ENCODE measurements at places on chromosomes 5 and 9. TPM values are rescaled to one million over a fixed set of nuclear protein-coding genes. Genes with fewer than 3 reads are reported as not detected.

RASEF gene
- not detected for total RNA-seq

PROP1 gene
- total RNA-seq: not detected

TRPM3 gene
- not detected for total RNA-seq

- no peak for DNase-seq
- peak overlapping the region; percentile 77 for H3K4me3 ChIP-seq
- no peak overlapping the region for H3K27ac ChIP-seq
Observed at GRCh38 chr9:2242831-2243330, 227.7 kb downstream of the SMARCA2 start.

- no peak overlapping the region for H3K27ac ChIP-seq
- H3K4me3 ChIP-seq: no peak overlapping the region
- H3K4me1 ChIP-seq: no peaks in the 10 kb centered on the region
- H3K27me3 ChIP-seq: peaks cover 5% of the 10 kb centered on the region
Observed at GRCh38 chr5:39709032-39709431, 284.3 kb upstream of the DAB2 start.

GRCh38 chr5:168174376-168174775, 117.1 kb upstream of the WWC1 start:
- no peaks in the 10 kb centered on the region for H3K4me1 ChIP-seq
- H3K4me3 ChIP-seq: no peak overlapping the region
- H3K27ac ChIP-seq: no peak overlapping the region
- H3K36me3 ChIP-seq: no peaks in the 10 kb centered on the region

GRCh38 chr5:143186623-143187022, 216.9 kb downstream of the NR3C1 start:
- peaks cover 21% of the 10 kb centered on the region for H3K36me3 ChIP-seq
- no peak for DNase-seq
- H3K27me3 ChIP-seq: no peaks in the 10 kb centered on the region
- H3K4me1 ChIP-seq: peaks cover 75% of the 10 kb centered on the region
- no peak overlapping the region for H3K4me3 ChIP-seq
- H3K27ac ChIP-seq: peak overlapping the region; percentile 32

ATG12 gene
- total RNA-seq: 29.6 TPM

MRPS30 gene
- total RNA-seq: 62.9 TPM

PHF24 gene
- total RNA-seq: 0.08 TPM

PCDHB2 gene
- not detected for total RNA-seq

SMIM32 gene
- total RNA-seq: not detected

DIRAS2 gene
- not detected for total RNA-seq

PCDHGB5 gene
- 0.56 TPM for total RNA-seq

F2RL1 gene
- total RNA-seq: 0.26 TPM

DNA sequence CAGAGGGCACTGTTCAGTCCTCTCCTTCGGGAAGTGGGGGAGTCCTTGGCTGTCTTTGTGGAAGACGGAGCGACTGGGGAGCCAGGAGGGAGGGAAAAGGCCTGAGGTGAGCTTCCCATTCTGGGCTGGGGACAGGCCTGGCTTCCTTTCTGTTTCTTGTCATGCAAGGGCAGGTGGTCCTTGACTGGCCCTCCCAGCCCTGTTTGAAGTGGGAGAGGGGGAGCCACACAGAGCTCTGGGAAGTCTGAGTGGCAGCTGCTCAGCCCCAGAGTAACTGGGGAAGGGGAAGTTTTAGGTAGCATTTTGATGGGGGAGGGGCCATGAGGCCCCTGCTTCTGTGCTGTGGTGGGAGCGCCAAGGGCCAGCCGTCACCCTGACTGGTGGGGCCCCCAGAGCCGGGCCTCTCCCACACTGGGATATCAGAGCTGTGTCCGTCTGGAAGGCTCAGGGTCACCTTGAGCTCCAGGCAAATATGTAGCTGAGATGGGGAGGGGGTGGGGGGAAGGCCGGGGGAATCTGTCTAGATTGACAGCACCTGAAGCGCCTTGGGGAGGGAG, 6.5 kb downstream of the UNC5A start:
- peaks cover 48% of the 10 kb centered on the region for H3K27me3 ChIP-seq
- no peak overlapping the region for H3K27ac ChIP-seq
- no peak overlapping the region for H3K4me3 ChIP-seq
- no peak for DNase-seq
- H3K4me1 ChIP-seq: peaks cover 7% of the 10 kb centered on the region

DNA sequence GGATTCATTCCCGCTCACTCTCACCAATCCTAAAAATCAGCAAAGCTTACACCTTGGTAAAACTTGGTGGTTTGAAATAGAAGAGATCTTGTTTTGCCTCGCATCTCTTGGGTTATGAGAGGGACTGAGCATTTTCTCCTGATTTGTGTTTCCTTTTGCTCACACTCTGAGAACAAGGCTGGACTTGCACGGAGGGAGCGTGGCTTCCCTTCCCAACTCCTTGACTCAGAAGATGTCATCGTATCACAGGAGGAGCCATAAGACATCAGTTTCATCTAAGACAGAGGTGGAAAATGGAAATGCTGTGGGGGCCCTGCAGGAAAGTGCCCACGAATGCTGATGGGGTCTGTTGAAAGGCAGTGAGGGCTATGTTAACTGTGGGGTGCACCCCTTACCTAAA, 37.4 kb downstream of the CTSL start:
- no peak overlapping the region for H3K4me3 ChIP-seq
- no peak for DNase-seq
- no peak overlapping the region for H3K27ac ChIP-seq
- no peaks in the 10 kb centered on the region for H3K36me3 ChIP-seq

YTHDC2 gene
- 27.5 TPM for total RNA-seq

GRCh38 chr9:127075624-127076372, 46.6 kb downstream of the ANGPTL2 start:
- H3K4me3 ChIP-seq: no peak overlapping the region
- peaks cover 17% of the 10 kb centered on the region for H3K4me1 ChIP-seq
- H3K27ac ChIP-seq: no peak overlapping the region
- peaks cover 29% of the 10 kb centered on the region for H3K27me3 ChIP-seq
- H3K36me3 ChIP-seq: peaks cover 2% of the 10 kb centered on the region
- no peak for DNase-seq
